ENCODE measurements at places on chromosomes 2 and 18.

- no peak for DNase-seq
These were observed 182.6 kb downstream of the PDE11A start for GRCh38 chr2:177889818-177890460.

- DNase-seq, result peak; percentile 96
These were observed 74.3 kb upstream of the TSPYL6 start for GRCh38 chr2:54330162-54330925.

DNA sequence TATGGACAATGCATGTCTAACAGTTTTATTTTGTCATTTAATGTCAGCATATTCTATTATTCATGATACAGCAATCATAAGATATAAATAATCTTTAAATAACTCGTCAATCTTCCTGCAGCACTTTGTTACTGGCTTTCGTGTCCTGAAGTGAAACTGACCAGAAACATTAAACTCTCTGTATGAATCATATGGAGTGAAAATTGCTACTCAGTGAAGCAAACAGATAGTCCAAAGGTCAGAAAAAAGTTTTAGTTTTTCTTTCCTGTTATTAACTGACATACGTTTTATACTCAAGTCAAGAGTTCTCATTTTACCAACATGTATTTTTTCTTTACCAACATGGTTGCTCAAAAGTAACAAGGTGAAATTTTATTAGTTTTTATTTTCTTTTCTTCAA lies 106.8 kb upstream of the GALNT5 start:
- DNase-seq, result no peak

DNA sequence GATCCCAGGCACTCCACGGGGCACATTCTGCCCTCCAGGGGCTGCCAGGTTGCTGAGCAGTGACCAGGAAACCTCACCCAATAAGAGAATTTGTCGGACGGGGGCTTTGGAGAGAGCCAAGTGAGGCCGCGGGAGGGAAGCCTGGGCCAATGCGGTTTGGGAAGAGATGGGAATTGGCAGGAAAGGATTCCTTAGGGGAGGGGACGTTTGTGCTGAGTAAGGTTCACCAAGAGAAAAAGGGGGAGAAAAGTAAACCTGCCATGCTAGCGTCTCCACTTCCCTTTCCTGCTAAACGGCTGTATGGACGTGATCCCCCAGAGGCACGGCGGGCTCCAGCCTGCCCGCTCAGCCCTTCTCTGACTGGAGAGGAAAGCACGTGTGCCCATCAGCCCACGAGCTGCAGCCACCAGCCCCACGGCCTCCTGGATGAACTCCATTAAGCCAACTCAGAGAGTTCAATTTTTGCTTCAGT lies 194.4 kb upstream of the ID2 start:
- DNase-seq, result no peak

DNA sequence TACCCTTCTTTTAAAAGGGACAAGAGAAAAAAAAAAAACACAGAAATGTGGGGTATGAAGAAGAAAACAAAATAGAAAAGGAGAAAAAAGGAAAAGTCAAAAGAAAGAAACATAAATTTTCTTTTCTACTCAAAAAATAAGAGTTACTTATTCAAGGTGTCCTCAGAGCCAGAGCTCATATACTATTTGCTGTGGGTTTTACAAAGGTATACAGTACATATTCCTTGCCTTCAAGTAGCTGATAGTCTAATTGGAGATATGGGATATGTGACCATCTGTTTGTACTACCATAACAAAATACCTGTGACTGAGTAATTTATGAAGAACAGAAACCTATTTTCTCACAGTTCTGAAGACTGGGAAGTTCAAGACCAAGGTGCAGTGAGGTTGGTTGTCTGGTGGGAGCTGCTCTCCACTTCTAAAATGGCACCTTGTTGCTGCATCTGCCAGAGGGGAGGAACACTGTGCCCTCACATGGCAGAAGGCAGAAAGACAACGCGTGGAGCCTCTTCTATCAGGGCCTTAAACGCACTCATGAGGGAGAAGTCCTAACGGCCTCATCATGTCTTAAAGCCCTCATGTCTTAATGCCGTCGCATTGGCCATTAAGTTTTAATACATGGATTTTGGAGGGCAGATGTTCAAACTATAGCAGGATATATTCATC lies 33.9 kb downstream of the NBAS start:
- peak; percentile 12 for DNase-seq

DNA sequence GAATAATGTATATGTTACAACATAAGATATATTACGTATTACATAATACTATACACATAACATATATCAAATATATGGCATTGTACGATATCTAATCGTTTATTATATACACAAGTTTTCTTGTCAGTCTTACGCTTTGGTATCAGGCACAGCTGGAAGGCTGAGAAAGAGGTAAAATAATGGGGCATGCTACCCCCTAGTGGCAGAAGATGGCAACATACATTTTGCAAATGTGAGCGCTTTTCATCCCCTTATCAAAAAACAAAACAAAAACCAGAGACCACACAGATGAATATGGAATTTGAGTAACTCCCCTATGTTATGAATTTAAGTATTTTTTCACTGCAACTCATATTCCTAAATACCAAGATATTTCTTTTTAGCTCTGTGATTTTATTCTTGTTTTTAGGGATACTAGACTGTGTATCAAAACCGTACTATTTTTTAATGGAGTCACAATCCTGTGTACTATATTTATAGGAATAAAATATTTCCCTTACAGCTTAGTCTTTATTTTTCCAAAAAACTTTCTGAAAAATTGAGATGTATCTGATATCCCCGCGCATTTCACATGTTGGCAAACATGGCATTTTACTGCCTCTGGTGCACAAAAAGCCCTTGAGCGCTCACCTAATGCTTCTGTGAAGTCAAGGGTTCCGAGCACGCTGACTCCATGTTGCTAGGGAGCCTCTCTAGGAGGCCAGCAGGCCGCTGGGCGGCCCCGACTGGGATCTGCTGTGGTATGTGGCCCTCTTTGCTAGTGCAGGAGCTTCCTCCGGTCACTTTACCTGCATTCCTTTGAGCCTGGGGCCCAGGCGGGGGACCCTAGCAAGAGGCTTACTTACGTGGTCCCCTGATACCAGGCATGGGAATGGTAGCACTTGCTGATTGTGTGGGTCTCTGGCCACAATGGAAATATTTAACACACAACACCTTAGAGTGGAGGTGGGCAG lies 62.5 kb downstream of the SLC4A3 start:
- DNase-seq, result no peak

Data from Caco-2 (cell line).